ENCODE measurements at places on chromosomes 5 and 9.
A peak's percentile ranks its signal among the peaks of the same experiment; 100 is the strongest.

GRCh38 chr9:21970800-21971640 is 23.2 kb downstream of the CDKN2A start:
- DNase-seq = no peak

- no peak for DNase-seq
Observed at GRCh38 chr5:73214996-73215395, 42.0 kb downstream of the TMEM174 start.

DNA sequence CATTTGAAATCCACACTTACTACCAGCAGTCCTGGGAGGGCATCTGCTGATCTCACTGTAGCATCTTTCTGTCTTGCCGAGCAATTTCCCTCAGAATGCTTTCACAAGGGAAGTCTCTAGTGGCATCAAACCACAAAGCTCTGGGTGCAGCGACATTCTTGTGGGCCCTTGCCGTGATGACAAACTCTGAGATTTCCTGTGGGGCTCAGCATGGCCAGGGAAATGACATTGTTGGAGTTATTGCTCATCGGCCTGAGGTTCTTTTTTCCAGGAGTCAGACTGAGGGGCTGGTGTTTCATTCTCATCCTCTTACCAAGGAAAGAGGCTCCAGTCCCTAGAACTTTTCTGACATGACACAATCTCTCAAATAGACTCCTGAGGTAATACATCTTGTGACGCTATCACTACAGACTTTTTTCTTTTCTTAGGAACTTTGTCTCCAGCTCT is 51.4 kb downstream of the PFDN1 start:
- DNase-seq = peak; percentile 79

DNA sequence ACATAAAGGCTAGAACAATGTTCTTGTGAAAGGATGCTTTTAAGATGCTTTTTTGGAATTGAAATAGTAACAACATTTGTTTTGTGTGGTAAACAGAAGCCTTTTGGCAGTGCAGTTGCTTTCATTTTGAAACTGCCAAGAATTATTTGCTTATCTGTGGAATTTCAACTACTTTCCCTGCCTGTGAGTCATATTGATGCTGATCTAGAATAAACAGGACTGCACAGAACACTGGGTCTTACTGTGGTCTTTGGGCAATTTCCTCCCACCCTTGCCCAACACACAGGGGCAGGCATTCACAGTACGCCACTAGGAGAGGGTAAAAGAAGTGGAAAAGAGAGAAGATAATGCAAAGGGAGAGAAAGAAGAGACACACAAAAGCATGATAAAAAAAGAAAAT is 483.7 kb downstream of the ELAVL2 start:
- DNase-seq = no peak
